Right lung (tissue), 10 donors: ENCODE measurements at places on chromosomes 6 and 20. TPM values are rescaled to one million over a fixed set of nuclear protein-coding genes. Genes with fewer than 3 reads are reported as not detected.

Gene PRL
- polyA plus RNA-seq = 0.14 TPM

Gene HLA-DMA
- polyA plus RNA-seq = 11.2 TPM

Gene TRIM38
- polyA plus RNA-seq = 14.3 TPM

Gene SLC25A27
- polyA plus RNA-seq = 145 TPM

Gene SIRPA
- 11.6 TPM for polyA plus RNA-seq

Gene HELZ2
- polyA plus RNA-seq = 14.3 TPM

Gene NT5E
- polyA plus RNA-seq = 16.1 TPM

Gene ASIP
- polyA plus RNA-seq = not detected

GRCh38 chr6:116165596-116165995 is 39.7 kb upstream of the COL10A1 start:
- no peak for DNase-seq

DNA sequence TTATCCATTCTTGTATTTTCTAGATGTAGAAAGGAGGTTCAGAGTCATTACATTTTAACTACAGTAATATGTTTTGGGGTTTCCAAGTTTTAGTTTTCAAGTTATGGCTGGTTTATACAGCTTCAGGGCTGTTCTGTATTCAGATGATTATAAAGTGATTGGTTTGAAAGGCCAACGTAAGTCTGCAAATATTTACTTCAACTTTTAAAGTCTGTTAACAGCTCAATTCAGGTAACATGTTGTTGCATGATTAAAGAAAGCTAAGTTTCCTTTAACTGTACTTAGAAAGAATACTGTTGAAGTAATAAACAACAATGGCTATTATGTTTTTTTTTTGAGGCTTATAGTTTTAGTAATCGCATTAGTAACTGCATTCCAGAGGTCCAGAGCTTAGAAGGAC is 22.8 kb upstream of the GCLC start:
- no peak for DNase-seq

- DNase-seq = no peak
Measured at GRCh38 chr6:155426408-155426945, 29.2 kb downstream of the NOX3 start.

GRCh38 chr6:7426447-7427169 is 37.0 kb downstream of the RIOK1 start:
- no peak for DNase-seq

GRCh38 chr6:141956046-141956761 is 176.5 kb upstream of the GJE1 start:
- no peak for DNase-seq

DNA sequence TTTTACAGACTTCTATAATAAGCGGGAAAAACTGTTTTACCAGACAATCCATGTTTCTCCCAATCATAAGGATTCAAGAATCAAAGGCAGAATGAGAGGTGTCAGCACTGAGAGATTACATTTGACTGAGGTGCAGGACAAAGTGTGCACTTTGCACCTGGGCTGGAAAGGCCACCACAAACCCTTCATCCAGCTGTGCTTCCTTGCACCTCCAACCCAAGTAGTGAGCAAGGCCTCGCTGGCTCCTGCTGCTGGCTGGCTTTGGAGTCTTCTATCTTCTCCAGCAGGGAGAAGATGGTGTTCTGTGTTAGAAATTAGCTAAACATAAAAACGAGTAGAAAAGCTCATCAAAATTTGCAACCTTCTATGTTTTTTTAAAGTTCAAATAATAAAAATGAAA is 77.7 kb downstream of the CHD6 start:
- DNase-seq = no peak

DNA sequence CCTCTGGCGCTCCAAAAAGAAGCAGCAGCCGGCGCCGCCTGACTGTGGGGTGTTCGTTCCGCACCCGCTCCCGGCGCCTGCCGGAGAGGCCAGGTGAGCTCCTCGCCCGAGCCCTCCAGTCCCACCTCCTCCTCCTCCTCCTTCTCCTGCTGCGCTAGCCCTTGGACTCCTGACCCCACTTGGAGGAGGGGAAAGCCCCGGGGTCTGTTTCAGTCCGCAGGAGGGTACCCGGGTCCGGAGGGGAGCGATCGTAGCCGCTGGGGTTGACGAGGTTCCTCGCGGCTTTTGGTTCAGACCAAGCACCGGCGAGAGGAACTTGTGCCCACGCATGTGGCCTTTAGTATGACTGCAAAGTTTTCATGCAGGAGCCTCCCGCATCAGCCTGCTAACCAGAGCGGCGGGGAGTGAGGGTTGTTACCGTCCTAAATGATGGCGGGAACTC is 493 bp downstream of the CRYBG1 start:
- no peak for DNase-seq

DNA sequence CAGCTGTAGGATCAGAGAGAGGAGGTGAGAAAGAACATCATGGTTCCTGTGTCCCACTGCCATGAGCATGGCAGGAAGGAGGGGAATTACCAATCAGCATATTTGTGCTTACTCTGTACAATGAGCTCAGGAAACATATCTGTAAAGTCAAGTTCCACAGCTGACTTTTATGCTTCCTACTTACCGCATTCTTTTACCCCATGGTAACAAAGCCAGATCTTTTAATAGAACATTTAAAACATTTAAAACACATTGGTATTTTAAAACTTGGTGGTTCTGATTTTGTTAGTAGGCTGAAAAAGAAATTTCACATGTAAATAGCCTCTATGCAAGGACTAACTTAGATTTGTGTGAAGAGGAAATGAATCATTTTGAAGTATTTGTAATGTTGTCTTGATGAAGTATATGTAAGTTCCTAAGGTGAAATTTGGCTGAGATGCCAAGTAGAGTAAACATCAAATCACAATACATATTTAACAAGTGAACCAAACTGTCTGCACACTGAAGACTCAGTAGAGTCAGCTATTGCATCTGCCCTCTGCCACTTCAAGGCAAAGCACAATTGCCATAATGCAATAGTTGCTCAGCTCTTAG is 114.7 kb downstream of the GJA10 start:
- no peak for DNase-seq

DNA sequence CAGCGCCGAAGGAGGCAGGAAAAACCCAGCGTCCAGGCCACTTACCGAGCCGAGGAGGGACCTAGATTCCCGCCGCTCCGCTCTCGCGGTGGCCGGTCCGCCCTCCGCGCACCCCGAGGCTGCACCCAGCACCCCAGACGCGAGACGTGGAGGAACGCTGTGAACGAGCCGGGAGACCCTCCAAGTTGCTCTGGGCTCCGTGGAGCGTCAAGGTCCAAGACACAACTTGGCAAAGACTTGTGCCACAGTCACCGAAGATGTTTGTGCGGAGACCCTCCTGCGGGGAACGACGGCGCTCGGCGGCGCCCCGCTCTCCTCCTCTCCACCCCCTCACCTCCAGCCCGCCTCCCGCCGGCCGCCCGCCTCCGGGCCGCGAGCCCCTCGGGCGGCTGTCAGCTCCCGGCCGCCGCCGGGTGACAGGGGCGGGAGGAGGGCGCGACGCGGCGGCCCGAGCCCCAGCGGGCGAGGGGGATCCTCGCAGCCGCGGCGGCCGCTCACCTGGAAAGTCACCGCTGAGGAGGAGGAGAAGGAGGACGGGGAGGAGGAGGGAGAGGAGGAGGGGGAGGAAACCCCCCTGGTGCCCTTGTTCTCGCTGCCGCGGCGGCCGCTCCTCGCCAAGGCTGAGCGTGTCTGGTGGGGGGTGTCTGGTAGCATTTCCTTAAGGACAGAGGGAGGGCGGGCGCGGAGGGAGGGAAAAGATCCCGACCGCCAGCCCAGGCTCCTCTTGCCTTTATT is 637 bp upstream of the HIVEP2 start:
- peak; percentile 67 for DNase-seq

- DNase-seq = no peak
Measured at GRCh38 chr6:77474286-77474956, 11.1 kb upstream of the HTR1B start.

DNA sequence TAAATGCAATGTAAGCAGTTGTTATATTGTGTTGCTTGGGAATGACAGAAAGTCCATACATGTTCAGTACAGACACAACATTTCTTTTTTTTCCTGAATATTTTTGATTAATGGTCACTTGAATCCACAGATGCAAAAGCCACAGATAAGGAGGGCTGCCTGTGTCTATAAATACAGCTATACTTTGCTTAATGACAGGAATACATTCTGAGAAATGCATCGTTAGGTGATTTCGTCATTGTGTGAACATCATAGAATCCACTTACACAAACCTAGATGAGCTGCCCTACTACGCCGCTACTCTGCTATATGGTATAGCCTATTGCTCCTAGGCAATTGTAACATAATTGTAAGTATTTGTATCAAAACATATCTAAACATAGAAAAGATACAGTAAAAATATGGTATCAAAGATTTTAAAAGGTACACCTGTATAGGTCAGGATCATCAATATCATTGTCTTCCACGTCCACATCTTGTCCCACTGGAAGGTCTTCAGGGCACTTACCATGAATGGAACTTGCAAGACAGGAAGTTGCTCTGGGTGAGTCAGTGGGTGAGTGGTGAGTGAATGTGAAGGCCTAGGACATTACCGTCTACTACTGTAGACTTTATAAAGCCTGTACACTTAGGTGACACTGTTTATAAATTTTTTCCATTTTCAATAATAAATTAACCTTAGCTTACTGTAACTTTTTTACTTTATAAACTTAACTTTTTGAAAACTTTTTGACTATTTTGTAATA is 27.9 kb upstream of the POPDC3 start:
- DNase-seq = no peak

DNA sequence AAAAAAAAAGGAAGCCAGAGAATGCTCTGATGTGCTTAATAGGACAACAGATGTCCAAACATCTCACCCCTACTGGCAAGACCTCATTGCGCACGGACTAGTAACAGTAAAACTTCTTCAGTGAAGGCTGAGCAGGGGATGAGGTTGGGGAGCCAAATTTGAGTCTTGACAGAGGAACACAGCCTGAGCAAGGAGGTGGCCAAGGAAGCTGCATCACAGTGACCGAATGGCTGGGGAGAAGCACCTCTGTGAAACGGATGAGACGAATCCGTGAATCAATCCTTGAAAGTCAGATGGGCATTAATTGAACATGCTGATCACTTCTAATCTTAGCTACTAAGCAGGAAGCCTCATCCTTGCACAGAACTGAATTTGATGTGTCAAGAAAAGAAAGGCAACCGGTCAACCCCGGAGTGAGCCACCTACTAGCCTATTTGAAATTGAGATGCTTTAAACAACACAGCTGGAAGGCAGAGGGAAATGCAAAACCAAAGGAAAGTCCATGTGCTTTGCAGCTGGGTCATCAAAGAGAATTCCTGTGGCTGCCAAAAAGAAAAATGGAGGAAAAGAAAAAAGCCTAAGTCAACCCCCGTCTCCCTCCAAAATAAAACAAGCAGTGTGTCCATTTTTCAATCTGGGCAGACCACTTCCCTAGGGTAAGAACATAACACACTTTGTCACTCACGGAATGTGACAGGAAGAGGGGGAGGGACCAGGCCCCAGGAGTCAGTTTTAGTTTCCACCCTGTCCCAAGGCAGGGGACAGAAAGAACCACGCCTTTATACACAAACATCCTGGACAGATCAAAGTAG is 29.5 kb downstream of the PXDC1 start:
- DNase-seq = no peak

- DNase-seq = no peak
Measured at GRCh38 chr20:63260521-63260920, 6.3 kb upstream of the NKAIN4 start.

DNA sequence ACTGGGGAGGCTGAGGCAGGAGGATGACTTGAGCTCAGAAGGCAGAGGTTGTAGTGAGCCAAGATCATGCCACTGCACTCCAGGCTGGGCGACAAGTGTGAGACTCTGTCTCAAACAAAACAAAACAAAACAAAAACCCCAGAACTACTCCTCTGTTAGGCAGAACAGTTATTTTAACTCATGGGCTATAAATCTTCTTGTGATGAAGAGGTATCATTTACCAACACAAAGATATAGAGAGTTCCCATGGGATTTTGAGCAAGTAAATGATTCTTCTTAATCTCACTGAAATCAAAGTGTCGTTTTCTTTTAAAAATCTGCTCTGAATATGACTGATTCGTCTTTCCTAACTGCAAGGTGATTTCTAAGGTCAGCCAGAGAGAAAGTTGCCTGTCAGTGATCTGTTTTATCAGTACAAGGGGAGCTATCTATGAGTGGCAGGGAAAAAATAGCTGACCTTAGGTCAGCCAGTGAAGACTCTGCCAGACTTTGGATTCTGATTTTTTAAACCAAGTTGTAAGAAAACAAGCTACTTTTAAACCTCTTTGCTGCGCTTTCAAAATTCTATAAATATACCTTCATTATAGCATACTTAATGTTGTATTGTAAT is 3.8 kb upstream of the DSP start:
- no peak for DNase-seq

GRCh38 chr6:2911171-2911570 is 8.1 kb upstream of the SERPINB9 start:
- no peak for DNase-seq

DNA sequence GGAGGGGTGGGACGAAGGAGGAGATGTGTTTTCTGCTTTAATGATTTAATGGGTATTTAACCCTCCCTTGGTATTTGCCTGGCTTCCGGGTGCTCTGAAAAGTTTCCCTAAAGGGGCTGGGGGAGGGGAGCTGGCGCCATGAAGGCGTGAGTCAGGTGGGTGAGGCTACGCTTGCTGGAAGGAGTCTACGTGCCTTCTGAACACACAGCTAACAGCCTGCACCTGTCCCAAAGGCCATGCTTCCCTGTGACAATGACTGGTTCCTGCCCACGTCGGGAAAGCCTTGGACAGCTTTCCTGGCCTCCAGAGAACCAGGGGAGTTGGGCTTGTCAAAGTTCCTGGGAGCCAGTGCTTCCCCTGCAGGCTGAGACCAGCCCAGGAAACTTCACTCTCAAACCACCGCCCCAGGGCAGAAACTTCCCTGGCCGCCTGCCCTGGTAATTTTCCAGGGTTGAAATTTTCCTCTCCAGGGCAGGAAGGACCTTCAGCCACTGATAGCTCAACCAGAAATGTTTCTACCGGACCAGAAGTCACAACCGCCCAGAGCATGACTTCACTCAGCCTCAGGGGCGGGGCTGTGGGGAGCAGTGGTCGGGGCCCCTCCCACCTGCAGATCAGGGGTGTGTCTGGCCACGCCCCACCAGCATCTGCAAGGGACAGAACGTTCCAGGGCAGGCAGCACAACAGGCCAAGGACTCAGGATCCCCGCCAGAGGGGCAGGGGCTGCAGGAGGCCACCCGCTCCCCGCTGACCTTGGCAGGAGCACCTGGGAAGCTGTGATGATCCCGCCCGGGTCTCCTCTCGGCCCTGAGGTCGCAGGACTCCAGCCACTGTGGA is 18.6 kb upstream of the SLCO4A1 start:
- DNase-seq = peak; percentile 68

- DNase-seq = no peak
Measured at GRCh38 chr20:44540834-44541233, 19.0 kb upstream of the SERINC3 start.

DNA sequence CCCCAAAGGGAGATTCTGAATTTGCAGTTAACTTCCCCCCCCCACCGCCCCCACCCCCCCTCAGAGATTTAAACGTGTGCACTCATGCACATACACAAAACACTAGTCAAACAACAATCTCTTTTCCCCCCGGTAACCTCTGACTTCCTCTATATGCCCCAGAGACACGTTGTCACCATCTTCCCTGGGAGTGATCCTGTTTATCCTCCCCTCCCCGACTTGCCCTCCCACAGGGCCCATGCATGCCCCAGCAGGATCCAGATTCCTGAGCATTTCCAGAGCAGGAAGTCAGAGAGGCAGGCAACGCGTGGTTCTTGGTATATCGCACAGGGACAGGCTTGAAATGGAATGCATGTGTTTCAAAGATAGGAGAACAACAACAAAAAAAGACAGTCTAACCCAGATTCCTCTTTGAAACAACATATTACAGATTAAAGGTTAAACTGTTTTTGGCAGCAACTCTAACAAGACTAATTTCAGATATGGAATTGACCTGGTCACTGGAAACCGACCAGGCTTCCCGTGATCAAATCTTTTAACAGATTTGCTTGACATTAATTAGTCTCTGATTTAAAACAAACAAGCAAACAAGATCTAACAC is 1.3 kb downstream of the BLCAP start:
- no peak for DNase-seq
